HepG2 (cell line): ENCODE measurements at places on chromosomes 13 and 19. TPM values are rescaled to one million over a fixed set of nuclear protein-coding genes. Genes with fewer than 3 reads are reported as not detected.

Gene C19orf67
- 0.11 TPM in 1 of 2 replicates, not detected in the other for total RNA-seq

Gene ITGBL1
- 0.02 TPM in 1 of 2 replicates, not detected in the other for total RNA-seq

Gene CADM4
- total RNA-seq, result 6.4 and 16.0 TPM in 2 replicates

Gene ELAVL3
- total RNA-seq, result not detected in 2 replicates

Gene ZNF66
- 5.1 and 8.0 TPM in 2 replicates for total RNA-seq

Gene TNFRSF19
- 47.7 and 77.7 TPM in 2 replicates for total RNA-seq

Gene TGFBR3L
- 0.83 and 1.0 TPM in 2 replicates for total RNA-seq

Gene CRX
- not detected in 2 replicates for total RNA-seq

Gene APOC4
- total RNA-seq, result 0.46 TPM in 1 of 2 replicates, not detected in the other
